Prostate gland (tissue), 2 donors: ENCODE measurements at places on chromosomes 1 and 21. TPM values are rescaled to one million over a fixed set of nuclear protein-coding genes. Genes with fewer than 3 reads are reported as not detected.

The GPR3 gene
- 0.14 TPM for total RNA-seq

The MRAP gene
- 4.7 TPM for total RNA-seq

The ARHGEF16 gene
- 25.2 TPM for total RNA-seq

The FCRLA gene
- not detected for total RNA-seq

The OR6K2 gene
- total RNA-seq, result not detected

DNA sequence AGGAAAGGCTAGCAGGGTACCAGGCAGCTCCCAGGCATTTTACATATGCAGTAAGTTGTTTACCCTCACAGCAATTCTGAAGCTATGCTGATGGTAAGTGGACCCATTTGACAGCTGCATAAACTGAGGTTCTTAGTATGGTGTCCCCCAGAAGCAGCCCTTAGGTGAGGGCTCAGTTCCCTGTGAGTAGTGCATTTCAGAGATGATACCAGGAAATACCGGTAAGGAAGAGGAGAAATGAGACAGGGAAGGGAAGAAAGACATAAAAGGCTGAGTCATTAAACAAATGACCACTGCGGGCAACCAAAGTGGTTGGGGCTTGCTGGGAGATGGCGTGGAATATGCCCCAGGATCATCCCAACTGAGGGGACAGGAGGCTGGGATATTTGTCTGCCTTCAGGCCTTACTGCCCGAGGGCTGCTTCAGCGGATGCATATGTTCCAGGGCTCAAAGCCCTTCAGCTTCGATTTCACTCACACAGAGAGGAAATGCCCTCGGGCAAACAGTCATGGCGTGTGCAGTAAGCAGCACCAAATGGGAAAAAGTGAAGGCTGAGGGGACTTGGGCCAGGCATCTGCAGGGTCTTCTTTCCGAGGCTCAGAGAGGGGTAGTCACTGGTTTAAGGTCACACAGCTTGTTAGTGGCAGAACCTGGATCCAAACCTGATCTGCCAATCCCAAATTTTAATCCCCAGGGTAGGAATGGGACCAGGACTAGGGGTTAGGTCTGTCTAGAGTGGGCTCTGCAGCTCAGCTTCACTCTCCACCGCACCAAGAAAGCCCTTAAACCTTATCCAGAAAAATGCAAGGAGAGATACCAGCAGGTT lies 133.7 kb upstream of the RUNX3 start:
- no peak for DNase-seq

DNA sequence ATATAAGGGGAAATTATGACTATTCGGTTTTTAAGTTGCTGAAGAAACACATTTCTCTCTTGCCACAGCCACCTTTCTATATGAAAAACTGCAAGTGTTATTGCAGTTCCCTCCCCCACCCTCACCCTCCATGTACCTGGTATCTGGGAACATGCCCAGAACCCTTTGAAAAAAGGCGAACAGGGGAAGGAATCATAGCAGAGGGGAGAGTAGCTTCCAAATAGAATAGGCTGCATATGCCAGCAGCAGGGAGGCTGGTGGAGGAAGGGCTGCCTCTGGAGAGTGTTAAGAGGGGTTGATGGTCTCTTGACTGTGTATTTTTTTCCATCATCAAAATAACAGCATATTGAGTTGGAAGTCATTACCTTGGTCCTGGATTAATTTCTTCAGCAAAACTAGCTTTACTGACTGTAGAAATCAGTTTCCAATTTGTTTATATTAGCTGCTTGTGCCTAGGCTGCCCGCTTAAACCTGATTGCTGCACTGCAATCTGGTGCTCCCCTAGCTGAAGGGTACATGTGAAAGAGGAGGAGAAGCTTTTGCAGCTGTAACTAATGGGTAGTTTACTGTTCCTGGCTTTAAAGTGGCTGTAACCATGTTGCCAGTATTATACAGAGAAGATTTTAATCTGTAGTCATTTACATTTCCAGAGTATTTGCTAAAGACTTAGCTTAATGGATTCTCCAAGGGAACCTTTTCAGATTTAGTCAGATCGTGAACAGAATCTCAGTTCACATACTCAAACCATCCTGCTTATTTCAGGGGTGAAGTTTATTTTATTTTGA lies 22.7 kb downstream of the AHCYL1 start:
- DNase-seq, result no peak

DNA sequence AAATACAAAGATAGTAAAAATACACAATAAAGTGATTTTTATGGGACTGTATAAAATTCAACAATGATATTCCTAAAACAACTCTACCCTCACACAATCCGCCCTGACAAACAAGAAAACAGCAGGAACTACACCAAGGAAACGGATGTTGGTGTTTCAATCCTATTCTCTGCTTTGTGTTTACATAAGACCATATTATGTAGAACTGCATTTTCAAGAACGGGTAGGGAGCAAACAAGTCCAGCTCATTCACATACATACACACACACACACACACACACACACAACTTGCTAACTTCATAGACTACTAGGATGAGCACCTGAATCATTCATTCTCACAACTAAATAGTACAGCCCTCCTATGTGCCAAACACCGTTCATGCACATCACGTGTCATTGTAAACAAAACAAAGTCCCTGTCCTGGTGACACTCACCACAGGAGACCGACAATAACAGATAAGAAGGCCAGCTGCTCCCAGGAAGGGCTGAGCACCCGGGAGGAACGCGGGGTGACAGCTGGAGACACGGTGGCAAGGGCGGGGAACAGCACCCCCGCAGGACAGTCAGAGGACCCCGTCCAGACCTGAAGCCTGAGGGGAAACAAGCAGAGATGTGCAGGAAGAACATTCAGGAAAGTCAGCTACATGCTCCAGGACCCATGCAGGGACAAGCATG lies 43.0 kb downstream of the NPHP4 start:
- no peak for DNase-seq

- no peak for DNase-seq
Observed at GRCh38 chr1:167219194-167219593, 1.5 kb upstream of the POU2F1 start.

DNA sequence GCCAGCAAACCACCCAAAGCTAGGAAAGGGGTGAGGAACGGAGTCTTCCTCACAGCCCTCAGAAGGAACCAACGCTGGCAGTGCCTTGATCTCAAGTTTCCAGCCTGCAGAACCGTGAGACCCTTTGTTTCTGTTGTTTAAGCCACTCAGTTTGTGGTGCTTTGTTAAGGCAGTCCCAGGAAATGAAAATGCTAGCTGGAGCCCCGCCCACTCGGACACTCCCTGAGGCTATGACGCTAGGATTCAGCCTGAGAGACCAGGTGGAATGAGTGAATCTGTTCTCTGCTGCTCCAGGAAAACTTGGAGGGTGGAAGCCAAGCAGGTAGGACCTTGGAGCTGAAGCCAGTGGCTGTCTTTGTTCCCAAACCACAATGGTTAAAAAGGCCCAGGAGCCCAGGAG lies 196.5 kb upstream of the POU3F1 start:
- DNase-seq, result no peak

DNA sequence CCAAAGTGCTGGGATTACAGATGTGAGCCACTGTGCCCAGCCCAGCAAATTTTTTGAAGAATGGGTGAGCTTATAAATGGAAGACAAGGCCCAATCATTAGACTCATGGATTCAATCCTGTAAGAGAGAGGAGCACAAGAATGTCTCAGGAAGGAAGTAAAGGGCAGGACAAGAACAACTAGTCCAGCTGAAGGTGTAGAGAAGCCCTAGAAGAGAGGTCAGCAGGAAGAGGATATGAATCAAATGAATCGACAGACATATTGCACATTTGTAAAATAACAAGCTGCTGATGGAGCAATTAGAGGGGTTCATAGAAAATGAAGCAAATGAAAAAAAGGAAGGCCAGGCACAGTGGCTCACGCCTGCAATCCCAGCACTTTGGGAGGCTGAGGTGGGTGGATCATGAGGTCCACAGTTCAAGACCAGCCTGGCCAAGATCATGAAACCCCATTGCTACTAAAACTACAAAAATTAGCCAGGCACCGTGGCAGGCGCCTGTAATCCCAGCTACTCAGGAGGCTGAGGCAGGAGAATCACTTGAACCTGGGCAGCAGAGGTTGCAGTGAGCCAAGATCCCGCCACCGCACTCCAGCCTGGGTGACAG lies 74.9 kb downstream of the MIS18A start:
- no peak for DNase-seq

DNA sequence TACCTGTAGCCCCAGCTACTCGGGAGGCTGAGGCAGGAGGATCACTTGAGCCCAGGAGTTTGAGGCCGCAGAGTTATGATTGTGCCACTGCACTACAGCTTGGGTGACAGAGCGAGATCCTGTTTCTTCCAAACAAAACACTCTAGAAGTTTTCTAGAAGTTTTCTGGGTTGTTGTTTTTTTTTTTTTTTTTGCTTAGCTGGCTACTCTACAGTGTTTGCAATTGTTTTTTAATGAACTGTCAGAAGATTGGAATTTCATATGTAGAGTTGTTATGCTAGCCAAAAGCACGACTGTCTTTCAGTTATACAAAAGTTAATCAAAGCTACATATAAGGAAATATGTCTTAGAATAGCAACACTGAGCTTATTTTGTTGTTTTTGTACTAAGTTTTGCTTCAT lies 30.9 kb upstream of the NEXN start:
- no peak for DNase-seq

DNA sequence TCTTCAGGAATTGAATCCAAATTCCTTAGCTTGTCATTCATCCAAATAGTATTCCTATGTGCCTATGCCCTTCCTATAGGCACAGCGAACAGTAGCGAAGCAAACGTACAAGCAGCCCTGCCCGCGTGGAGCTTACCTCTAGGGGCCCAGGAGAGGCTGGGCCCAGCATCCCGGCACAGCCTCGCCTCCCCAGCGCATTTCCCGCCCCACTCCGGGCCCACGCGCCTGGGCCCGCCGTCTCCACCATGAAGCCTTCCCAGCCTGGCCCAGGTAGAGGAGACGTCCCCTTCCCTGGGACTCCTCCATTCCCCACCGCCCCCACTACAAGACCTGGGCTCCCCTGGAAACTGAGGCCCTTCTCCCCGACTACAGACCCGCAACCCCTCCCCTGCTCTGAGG lies 245 bp upstream of the TMEM269 start:
- no peak for DNase-seq
